ENCODE measurements at places on chromosomes 3 and 15.

- DNase-seq = no peak
Measured at GRCh38 chr3:182139627-182140357, 428.1 kb downstream of the SOX2 start.

DNA sequence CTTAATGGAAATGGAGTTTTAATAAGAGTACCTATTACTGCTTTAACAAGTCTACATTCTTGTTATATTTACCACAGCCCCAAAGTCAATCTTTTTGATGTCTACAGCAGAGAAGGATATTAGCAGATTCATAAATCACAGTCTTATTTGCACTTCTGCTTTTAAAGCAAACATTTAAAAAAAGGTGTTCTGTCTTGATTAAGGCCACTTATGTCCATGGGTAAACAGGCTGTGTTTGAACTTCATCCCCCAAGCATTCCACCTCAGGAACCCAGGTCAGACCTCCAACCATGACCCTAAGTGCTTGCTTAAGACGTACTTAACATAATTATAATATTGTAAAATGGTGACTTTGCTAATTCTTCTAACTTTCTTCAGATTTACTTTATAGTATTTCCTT, 113.4 kb downstream of the CMSS1 start:
- no peak for DNase-seq

DNA sequence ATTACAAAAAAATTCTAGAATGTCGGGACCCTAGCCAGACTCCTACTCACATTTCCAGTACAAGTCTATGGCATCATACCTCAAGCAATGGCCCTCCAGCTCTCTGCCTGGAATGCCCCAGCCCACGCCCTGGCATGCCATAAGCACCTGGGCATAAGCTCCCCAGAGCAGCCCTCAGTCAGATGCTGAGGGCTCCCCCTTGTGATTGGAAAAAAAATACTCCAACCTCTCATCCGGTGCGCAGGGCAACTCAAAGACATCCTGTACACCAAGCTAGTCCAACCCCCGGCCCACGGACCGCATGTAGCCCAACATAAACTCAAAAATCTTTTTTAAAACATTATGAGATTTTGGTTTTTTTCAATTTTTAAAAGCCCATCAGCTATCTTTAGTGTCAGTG, 115.4 kb downstream of the NEK10 start:
- DNase-seq = no peak

- no peak for DNase-seq
Measured at GRCh38 chr15:33865416-33865815, 102.9 kb upstream of the CHRM5 start.

DNA sequence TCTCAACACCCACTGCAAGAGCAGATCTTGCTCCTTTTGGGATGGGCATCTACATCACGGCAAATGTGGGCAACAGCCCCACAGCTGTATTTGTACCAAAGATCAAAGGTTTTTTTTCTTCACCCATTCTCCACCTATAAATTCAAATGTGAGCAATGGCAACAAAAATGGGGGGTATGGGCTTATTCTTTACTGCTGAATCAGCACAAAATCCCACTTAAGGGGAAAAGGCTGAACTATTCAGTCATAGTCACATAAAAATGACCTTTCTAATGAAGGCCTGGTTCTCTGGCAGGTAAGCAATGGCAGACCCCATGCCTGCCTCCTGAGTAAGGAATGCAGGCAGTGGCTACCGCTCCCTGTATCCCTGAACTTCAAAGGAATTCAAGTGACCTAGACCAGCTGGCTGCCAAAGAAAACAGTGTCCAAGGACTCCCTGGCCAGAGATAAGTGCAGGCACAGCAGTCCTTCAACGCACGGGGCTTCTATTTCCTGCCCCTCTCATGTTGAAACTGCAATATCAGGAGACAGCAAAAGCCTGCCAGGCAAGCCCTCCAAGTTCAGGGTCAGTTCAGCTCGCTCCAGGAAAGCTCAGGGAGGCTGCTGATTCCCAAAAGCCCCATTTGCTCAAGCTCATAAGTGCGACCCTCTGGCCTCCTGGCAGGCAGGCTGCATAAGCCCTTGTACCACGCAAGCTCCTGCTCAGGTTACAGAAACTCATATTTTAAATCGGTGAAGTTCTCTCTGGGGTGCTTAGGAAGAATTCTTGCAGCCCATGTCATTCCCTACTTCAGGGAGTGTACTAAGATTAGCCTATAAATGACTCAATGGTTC, 134.1 kb downstream of the PDZRN3 start:
- DNase-seq = no peak

- no peak for DNase-seq
Measured at GRCh38 chr3:188349933-188350332, 196.0 kb downstream of the LPP start.

- DNase-seq = no peak
Measured at GRCh38 chr15:72199721-72200212, 2.2 kb upstream of the GRAMD2A start.
